RWPE1 (cell line): ENCODE measurements at places on chromosomes 6 and 20.

GRCh38 chr6:56911847-56912246 lies 43.1 kb upstream of the BEND6 start:
- no peak for DNase-seq

GRCh38 chr6:112799889-112800288 lies 452.8 kb downstream of the RFPL4B start:
- no peak for DNase-seq

DNA sequence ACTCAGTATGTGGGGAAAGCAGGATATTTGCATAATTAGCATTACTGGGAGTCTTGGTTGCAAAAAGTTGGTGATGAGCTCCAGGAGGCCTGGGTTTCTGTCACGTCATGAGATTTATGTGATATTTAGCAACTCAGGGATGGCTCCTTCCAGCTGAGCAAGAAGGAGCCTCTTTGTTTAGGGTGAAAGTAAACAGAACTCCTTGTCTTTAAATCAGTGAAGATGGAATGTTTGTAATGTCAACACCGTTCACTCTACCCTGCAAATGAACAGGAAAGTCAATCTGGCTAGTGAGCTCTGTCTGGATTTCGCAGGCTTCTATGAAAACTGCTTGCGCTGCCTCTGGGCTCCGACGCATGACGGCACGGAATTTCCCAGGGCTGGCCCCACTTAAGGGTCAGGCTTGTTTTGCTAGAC lies 86.9 kb downstream of the PXDC1 start:
- DNase-seq, result no peak

- no peak for DNase-seq
Measured at GRCh38 chr20:16064989-16065707, 508.1 kb downstream of the KIF16B start.
